ENCODE measurements at places on chromosomes 5 and 9.

- no peak for DNase-seq
Observed at GRCh38 chr9:108612513-108612912, 243.3 kb downstream of the ACTL7B start.

GRCh38 chr5:93107805-93108520 is 473.1 kb downstream of the NR2F1-AS1 start:
- no peak for DNase-seq

DNA sequence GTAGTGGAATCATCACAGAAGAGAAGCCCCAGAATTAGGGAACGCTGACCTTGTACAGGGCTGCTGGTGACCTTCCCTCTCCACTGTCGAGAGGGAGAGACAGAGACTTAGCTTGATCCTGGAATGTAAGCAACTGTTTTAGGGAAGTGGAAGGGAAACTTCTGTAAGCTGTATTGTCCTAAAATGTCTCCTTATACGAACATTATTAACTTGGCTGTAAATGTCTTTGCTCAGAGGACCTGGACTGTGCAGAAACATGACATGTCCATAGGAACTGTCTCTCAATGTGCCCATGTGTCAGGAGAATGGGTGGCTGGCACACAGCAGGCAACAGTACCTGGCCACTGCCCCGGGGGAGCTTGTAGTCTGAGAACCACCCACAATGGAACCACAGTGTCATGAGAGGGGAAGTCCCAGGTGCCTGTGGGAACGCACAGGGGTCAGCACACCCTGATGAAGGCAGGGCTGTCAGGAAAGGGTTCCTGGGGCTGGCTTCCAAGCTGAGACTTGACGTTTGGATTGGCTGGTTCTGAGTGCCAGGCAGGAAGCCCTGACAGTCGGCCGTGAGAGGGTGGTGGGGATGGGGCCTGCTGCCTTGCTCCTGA is 34.0 kb downstream of the DAP start:
- DNase-seq: no peak

GRCh38 chr5:179421144-179421901 is 76.1 kb upstream of the ADAMTS2 start:
- no peak for DNase-seq

DNA sequence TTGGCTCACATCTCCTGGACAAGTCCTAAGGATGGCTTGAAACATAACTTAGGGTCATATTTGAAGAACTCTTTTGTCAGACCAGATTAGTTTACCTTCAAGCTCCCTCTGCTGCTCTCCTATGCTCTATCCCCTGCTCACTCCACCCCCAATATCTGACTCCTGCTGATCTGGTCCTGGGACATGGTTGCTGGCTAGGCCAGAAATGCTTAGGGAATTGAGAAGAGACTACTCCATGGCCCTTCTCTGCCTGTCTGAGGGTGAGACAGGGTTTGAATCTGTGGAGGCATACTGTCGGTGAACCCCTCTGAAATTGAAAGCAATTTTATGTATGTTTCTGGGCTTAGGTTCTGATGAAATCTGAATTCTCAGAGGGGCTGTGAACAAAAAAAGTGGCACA is 3.3 kb downstream of the OTULIN start:
- DNase-seq: no peak

Data from CD4-positive, alpha-beta T cell treated with Interleukin-6 for 4 hours (primary cell).